SK-N-SH (cell line): ENCODE measurements at places on chromosomes 5 and 9. TPM values are rescaled to one million over a fixed set of nuclear protein-coding genes. Genes with fewer than 3 reads are reported as not detected.

EXOC3 gene
- polyA plus RNA-seq: 23.0 and 25.7 TPM in 2 replicates

FAM153A gene
- not detected in 2 replicates for polyA plus RNA-seq

INSL4 gene
- polyA plus RNA-seq: not detected in 2 replicates

BAAT gene
- 0.02 and 0.05 TPM in 2 replicates for polyA plus RNA-seq

GRCh38 chr5:33701251-33701650 is 190.5 kb downstream of the ADAMTS12 start:
- no peaks in the 10 kb centered on the region for H3K4me1 ChIP-seq
- H3K27me3 ChIP-seq: no peaks in the 10 kb centered on the region
- DNase-seq: no peak
- H3K36me3 ChIP-seq: no peaks in the 10 kb centered on the region

- DNase-seq: no peak
- H3K27ac ChIP-seq: no peak overlapping the region
- H3K4me1 ChIP-seq: peaks cover 6% of the 10 kb centered on the region; the same call in 1 of the 2 replicates
- no peaks in the 10 kb centered on the region for H3K27me3 ChIP-seq
- no peaks in the 10 kb centered on the region for H3K36me3 ChIP-seq
Observed at GRCh38 chr9:129720865-129721545, 31.8 kb downstream of the PTGES start.
